Globus pallidus (tissue), 1 donor: ENCODE measurements at places on chromosomes 6 and 20.

DNA sequence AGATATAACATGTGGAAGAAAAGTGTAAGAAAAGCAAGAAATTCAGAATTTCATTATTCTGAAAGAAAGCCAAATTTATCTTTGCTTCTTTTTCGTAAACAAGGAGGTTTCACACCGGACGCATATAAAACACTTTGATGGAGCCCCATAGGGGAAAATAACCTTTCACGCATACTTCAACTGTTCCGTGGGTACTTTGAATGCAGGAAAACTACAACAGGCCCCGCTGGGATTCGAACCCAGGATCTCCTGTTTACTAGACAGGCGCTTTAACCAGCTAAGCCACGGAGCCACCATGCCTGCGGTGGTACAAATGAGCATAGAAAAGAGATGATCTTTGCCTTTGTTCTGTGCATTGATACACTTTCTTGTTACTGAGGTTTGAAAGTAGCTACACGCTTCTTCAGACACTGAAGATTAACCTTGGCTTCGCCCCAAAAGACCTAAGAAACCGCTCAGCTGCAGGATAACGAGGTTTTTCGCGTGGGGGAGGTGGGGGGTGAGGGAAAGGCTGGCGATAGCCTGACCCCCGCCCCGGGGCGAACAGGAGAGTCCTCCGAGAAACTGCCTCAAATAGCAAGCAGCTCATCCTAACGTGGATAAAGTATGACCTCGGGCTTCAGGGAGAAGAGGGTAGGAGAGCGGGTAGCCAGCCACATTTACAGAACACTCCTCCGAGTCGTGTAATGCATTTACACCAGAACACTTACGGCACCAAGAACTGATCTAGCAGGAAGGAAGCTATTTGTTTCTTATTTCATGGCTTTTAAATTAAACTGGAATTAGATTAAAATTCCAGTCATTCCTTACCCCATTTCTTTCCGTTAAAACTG lies 5.3 kb upstream of the HMGN4 start:
- DNase-seq, result peak; percentile 91

DNA sequence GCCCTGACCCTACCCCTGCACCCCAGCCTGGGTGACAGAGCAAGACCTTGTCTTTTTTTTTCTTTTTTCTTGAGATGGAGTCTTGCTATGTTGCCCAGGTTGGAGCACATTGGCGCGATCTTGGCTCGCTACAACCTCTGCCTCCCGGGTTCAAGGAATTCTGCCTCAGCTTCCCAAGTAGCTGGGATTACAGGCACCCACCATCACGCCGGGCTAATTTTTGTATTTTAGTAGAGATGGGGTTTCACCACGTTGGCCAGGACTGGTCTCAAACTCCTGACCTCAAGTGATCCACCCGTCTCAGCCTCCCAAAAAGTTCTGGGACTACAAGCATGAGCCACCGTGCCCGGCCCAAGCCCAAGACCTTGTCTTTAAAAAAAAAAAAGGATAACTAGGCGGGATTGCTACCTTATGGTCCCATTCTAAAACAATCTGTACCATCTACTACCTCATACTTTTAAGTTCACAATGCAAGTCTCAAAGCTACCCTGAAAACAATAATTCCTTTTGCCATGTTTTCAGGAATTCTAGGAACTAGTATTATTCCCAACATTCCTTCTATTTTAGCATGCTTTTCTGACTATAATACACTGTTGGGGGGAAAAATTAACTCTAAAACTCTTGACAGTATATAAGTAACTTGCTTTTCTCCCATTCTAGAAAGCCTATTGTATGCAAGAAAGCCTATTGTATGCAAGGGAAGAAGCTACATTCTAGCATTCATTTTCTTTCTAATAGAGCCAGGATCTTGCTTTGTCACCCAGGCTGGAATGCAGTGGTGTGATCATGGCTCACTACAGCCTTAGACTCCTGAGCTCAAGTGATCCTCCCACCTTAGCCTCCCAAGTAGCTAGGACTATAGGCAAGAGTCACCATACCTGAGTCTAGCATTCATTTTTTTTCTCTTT lies 6.6 kb downstream of the TUBB start:
- DNase-seq, result no peak

DNA sequence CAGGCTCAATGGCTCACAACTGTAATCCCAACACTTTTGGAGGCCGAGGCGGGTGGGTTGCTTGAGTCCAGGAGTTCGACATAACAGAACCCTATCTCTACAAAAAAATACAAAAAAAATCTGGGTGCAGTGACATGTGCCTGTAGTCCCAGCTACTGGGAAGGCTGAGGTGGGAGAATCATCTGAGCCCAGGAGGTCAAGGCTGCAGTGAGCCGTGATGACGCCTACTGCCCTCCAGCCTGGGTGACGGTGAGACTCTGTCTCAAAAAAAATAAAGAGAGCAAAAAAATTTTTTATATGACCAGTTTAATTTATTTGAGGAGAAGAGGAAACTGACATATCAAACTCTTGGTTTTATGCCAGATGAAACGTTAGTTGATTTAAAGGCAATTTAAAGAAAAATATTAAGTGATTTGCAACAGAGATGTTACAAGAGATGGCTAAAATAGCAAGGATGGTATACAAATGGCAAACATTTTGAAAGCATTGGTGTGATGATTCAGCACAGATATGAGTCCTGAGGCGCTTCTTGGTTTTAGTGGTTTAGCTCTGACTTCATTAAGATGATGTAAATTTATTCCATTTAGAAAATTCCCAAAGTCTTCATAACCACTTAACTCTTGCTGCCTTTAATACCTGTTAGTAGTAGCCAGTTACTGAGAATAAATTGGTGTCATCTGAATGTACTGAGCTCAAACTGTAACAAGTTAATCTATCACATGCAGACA lies 17.7 kb downstream of the GTF2H5 start:
- no peak for DNase-seq

- DNase-seq, result no peak
Observed at GRCh38 chr20:42461291-42461690, 728.4 kb downstream of the PTPRT start.

GRCh38 chr6:38634518-38634917 lies 5.2 kb downstream of the BTBD9 start:
- no peak for DNase-seq
